ENCODE measurements at places on chromosomes 5 and 9. TPM values are rescaled to one million over a fixed set of nuclear protein-coding genes. Genes with fewer than 3 reads are reported as not detected.

DNA sequence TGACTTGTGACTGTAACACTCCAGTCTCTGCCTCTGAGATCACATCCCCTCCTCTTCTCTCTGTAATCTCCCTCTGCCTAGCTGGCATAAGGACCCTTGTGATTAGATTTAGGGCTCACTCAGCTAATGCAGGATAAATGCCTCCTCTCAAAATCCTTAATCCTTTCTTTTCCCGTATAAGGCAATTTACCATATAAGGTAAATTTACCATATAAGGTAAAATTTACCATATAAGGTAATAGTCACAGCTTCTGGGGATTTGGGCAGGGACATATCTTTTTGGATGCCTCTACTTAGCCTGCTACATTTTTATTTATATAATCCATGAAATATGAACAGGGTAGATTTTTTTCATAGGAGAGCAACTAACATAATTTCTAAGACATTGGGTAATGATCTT lies 318.0 kb upstream of the PUM3 start:
- no peak for DNase-seq

- no peak for DNase-seq
Observed at GRCh38 chr9:4344946-4345345, 45.1 kb upstream of the GLIS3 start.

DNA sequence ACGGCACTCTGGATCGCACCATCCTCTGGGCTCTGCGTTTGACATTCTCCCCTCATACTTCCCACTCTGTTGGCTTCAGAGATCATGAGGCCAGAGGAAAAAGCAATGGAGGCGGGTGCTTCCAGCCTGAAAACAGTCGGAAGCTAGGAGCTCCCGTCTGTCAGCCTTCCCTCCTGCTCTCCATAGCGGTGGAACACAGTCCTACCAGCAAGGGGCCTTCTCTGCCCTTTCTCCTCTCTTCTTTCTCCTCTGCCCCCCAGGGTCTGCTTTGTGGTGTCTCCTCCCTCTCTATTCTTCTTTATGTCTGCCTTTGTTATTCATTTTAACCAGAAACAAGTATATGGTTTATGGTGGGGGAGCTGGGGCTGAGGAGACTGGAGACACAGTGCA lies 152.5 kb upstream of the NFIB start:
- DNase-seq = no peak

DNA sequence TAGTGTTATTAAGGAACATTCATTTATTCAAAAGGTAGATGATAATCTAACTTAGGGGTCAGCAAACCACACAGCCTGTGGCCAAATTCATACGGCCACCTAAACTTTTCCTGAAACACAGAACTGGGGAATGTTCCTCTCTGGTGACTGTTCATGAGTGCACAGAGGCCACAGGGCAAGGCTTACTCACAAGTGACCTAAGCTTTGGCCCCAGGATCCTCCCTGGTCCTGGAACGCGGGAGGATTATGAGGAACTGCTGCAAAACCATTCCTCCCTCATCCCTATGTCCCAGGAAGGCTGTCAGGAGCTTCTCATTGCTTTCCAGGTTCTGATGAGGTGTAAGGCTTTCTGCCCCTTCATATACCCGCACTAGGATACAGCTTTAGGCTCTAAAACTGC lies 397.6 kb downstream of the SEMA5A start:
- no peak for DNase-seq

- no peak for DNase-seq
Observed at GRCh38 chr9:85742597-85742936, 813 bp upstream of the AGTPBP1 start.

- DNase-seq = no peak
Observed at GRCh38 chr9:127528422-127529251, 77.3 kb downstream of the LRSAM1 start.

DNA sequence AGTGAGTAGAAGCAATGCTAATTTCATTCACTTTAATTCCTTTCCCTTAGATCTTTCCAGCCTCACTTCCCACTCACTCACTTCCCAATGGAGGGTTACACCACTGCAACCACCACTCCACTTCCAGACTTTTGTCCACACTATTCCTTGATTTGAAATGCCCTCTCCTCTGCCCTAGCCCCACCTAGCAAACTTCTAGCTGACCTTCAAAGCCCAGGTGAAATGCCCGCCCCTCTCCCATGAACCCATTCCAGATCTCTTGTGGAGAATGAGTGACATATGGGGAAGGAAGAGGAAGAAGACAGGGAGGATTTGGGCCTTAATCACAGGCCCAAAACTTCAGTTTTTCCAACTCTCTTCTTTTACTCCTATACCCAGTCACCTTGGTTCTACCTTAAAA lies 37.1 kb downstream of the PFDN1 start:
- DNase-seq = no peak

Gene CD72
- not detected for total RNA-seq

DNA sequence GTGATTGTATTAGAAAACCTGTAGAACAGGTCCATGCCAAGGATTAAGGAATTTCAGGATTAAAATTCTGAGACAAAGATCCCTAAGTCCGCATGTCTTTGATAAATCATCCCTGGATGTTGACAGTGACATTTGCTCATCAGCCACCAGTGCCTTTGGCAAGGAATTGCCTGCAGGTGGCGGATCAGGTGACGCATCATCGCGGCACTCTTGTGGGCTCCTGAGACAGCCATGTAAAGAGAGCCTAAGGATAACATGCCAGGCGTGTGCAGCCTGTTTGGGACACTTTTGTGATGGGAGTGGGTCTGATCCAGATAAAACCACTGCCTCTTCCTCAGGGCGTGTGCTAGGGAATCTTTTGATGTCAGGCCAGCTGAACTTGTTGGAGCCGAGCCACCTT lies 40.6 kb downstream of the ADCY2 start:
- no peak for DNase-seq

DNA sequence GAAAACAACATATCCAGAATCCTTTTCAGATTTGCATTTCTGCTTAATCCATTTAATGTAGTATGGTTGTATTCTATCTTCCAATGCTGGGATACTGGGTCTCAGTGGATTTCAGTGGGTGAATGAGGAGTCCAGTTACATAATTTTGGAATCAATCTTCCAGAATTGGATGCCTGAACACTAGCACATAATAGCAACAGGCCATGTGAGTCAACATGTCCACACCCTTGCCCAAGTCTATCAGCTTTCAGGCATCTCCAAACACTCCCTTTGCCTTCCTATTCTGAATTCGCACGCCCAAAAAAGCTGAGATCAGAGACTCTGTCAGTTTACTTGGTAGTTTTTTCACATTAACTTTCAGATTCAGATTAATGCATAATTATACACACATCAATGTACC lies 202.6 kb downstream of the TSSK1B start:
- no peak for DNase-seq

GRCh38 chr5:84384604-84385575 lies at the start of gene EDIL3:
TSS of gene EDIL3 (minus strand) at chr5:84384880. CDS start at chr5:84384374, 506 bp downstream.
- peak; percentile 47 for DNase-seq

DNA sequence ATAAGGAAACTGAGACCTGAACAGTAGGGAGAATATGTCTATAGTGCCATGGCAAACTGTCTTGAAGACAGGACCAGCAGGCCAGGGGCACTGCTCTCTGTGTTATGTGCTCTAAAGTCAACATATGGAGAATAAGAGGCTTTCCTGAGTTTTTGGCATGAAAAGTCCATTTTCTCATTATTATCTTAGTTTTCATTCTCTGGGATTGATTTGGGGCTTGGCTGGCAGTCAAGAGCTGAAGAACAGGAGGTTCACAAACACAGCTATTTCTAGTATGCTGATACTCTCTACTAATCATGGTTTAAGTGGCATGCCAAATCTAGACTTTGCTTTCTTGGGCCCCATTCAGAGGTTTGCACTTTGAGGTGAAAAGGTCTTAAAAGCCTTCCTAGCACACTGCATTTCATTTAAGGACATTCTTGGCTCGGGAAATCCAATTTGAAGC lies 404.4 kb downstream of the ZNF608 start:
- DNase-seq = no peak

- DNase-seq = peak; percentile 82
Observed at GRCh38 chr5:134171972-134172371, 4.8 kb downstream of the SKP1 start.

Gene STOML2
- total RNA-seq = 209 TPM

GRCh38 chr5:60287174-60287771 lies 393.7 kb upstream of the PDE4D start:
- DNase-seq = peak; percentile 91

- peak; percentile 60 for DNase-seq
Observed at GRCh38 chr9:16191691-16192402, 639.0 kb downstream of the CCDC171 start.

Gene MELK
- 80.9 TPM for total RNA-seq

DNA sequence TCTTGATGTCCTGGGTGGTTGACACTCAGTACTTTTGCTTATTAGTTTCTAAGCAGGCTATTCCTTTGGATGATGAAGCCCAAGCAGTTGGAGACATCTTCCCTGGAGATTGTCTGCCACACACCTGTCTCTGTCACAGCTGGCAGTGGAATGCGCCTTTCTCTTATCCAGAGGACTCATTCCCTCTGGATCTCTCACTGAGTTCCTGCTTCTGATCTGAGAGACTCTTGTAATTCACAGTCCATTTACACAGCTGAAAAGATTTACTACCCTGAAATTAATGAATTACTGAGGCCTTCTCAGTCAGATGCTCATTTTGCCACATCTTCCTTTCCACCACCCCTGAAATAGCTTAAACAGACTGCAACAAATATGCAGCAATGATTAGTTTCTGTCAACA lies 15.9 kb downstream of the TAL2 start:
- no peak for DNase-seq

DNA sequence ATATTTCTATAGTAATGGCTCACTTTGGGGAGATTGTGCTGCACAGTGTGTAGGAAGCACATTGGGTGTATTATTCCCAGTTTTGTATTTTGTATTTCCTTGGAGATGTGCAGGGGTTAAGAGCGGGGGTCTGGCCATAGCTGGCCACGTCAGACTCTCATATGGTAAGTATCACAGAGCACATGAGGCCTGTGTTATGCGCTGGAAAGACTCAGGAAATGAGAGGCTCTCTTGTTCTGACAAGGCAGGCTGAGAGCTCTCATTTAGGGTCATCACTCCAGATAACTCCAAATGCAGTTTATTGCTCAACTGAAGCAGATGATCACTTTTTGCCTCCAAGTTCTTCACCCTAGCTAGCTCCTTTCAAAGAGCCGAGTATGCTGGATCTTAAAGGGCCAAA lies 205.7 kb downstream of the NTRK2 start:
- DNase-seq = no peak

Gene ADGRD2
- not detected for total RNA-seq

DNA sequence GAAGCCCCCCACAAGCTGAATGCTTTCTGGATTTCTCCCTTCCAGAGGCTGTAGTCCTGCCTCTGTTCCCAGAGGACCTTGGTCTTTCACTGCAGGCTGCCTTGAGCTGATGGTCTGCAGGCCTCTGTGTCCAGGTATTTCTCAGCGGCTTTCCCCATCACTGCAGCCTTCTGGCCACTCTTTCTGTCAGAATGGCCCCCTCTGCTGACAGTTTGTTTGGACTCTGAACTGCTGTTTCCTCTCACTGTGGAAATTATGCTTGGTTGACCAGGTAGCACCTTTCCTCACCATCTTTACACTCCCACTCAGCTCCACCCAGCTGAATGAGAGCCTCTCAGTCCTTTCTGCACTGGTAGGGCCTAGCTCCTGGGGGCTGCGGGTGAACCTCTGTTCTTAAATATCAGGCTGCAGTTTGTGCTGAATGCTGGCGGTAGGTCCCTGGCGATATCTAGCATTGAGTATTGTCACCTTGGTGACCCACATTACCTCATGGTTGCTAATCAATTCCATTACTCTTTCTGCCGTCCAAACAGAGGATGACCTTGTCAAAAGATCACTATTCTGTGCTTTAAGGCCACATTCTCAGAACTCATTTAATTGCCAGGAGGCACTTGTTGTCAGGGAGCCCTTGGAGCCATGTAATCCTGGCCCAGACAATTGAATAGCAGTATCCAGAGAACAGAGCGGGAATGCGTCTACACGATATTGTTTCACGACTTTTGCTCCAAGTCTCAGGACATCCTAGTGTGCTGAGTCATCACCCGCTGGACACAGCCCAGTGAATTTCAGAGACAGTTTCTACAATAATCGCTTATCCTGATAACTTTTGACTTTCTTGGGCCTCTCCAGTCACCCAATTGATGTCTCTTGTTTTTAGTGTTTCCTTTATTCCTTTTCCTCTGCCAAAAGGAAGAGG lies 230.2 kb downstream of the TENT4A start:
- DNase-seq = no peak

DNA sequence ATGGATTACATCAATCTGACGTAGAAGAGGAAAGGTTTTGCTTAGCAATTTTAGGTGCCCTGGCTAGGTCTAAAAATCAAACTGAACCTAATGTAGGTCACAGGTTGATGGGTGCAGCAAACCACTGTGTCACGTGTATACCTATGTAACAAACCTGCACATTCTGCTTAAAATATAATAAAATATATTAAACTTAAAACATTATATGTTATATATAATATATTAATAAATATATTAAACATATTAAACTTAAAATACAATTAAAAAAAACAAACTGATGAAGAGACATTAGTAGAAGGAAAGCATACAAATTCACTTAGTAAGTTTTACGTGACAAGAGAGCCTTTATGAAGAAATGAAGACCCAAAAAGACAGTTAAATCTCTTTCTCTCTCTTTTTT lies 51.7 kb upstream of the FBXL17 start:
- no peak for DNase-seq

GRCh38 chr5:170307575-170308465 lies 10.2 kb upstream of the LCP2 start:
- DNase-seq = no peak

Gene FBP2
- 0.21 TPM for total RNA-seq

- DNase-seq = no peak
Observed at GRCh38 chr5:132264546-132265335, 7.2 kb downstream of the PDLIM4 start.

Gene MARCHF11
- not detected for total RNA-seq

GRCh38 chr9:94139672-94140417 lies 55.6 kb downstream of the PTPDC1 start:
- DNase-seq = peak; percentile 62

DNA sequence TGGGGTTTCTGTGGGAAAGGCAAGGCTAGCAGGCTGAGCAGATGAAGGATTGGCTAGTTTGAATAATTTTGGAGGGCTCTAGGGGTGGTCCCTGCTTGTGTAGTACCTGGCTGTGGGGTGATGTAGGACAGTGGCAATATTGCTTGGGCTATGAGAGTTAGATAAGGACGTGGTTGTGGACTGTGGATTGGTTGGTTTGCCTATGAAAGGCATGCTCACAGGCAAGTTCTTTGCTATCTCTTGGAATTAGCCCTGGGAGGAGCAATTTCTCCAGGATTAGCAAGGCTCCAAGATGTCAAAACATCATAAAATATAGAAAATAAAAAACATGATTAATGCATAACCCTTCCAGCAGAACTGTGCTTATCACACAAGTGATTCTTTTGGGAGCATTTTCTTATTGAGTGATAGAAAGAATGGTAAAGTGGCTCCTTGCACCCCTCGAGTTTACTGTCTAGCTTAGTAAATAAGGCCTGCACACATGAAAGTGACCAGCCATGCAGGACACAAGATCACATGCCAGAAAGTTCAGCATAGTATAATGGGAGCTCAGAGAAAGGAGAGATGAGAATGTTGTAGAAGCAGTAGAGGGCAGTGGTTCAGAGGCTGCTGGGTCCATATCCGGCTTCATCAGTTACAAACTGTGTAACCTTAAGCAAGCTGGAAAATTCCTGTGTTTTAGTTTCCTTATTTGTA lies 13.8 kb downstream of the AOPEP start:
- DNase-seq = no peak

- no peak for DNase-seq
Observed at GRCh38 chr5:179290681-179291540, 54.4 kb downstream of the ADAMTS2 start.

Gene NEUROG1
- total RNA-seq = not detected

Gene CDKN2AIPNL
- total RNA-seq = 59.2 TPM

Measured in A673 (cell line).